HCT116 (cell line): ENCODE measurements at places on chromosomes 12 and 14. TPM values are rescaled to one million over a fixed set of nuclear protein-coding genes. Genes with fewer than 3 reads are reported as not detected.

GYS2 gene
- not detected for total RNA-seq

MAPKAPK5 gene
- 57.9 TPM for total RNA-seq

POTEG gene
- not detected for total RNA-seq

CLEC4A gene
- total RNA-seq, result 0.69 TPM

DNA sequence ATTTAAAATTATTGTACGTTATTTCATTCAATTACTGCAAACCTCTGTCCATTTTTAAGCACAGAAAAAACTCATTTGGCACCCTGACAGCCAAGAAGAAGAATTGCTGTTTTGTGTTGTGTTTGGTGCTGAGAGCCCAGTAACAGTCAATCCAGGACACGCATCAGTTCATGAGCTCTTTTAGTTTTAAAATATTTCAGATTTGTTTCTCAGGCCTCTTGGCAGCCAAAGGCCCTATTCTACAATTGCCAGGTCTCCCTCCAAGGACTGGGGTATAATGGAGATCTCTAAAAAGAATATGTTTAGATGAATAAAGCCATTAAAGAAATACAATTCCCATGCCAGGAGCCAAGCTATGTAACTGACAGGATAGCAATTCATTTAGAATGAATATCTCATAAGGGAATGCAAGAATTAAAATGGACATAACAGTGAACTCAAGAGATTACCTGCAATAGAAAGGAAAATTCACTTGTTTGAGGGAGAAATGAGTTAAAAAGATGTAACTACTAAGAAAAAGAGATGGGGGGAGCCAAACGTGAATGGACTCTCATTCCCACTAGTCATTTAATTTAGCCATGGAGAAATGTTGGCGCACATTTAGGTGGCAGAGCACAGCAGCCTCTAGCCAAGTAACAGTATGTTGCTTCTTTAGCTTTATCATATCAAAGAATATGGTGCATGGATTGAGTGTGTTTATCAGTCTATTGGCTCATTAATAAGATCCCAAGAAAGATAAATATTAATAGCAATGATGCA is 140.6 kb upstream of the PELI2 start:
- H3K4me3 ChIP-seq, result no peak overlapping the region
- no peak for DNase-seq
- H3K27ac ChIP-seq, result no peak overlapping the region

GRCh38 chr14:35212471-35213142 is 79.6 kb upstream of the PSMA6 start:
- no peaks in the 10 kb centered on the region for H3K27me3 ChIP-seq
- H3K4me1 ChIP-seq, result peaks cover 23% of the 10 kb centered on the region
- DNase-seq, result no peak
- no peak overlapping the region for H3K4me3 ChIP-seq
- H3K27ac ChIP-seq, result no peak overlapping the region

GRCh38 chr12:116136340-116136739 is 141.2 kb downstream of the MED13L start:
- H3K4me1 ChIP-seq, result peaks cover 70% of the 10 kb centered on the region
- no peaks in the 10 kb centered on the region for H3K36me3 ChIP-seq
- no peak overlapping the region for H3K27ac ChIP-seq

GRCh38 chr12:5247144-5247543 is 184.8 kb upstream of the NTF3 start:
- H3K36me3 ChIP-seq, result no peaks in the 10 kb centered on the region
- no peak overlapping the region for H3K27ac ChIP-seq
- no peaks in the 10 kb centered on the region for H3K4me1 ChIP-seq
- H3K27me3 ChIP-seq, result no peaks in the 10 kb centered on the region
- no peak overlapping the region for H3K4me3 ChIP-seq
- DNase-seq, result no peak

- no peak overlapping the region for H3K4me3 ChIP-seq
- no peaks in the 10 kb centered on the region for H3K36me3 ChIP-seq
- no peak overlapping the region for H3K27ac ChIP-seq
- no peak for DNase-seq
- H3K4me1 ChIP-seq, result peaks cover 4% of the 10 kb centered on the region; the same call in 1 of the 2 replicates
Measured at GRCh38 chr12:100146252-100146651, 3.6 kb upstream of the BLTP3B start.

DNA sequence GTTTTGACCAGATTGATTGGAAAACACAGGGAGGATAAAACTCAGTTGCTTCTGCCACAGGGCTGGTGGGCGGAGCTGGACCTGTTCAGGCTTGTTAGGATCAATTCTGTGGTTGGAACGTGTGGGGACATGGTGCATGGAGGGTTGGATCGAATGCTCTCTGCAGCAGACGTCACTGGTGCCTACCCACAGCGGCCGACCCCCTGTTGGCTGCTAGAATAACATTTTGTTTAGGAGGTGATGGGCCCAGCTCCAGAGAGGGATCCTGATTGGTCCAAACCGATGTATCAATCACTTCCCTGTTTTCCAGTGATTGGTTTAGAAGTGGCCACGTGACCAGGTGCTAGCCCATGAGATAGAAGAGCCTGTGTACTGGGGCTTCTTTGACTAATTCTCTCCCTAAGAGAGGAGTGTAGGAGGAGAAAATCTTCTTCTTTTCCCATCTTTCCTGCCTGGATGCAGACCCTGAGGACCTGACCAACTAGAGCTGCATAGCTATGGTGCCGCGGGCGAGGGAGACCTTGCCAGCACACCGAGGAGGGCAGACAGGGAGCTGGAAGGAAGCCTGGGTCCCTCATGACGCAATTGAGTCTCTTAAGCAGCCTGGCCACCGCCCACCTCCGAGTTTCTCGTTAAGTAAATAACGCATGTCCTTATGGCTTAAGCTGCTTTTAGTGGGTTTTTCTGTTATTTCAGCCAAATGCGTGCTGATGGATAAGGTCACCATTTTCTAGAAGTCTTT is 163.5 kb downstream of the AACS start:
- H3K36me3 ChIP-seq, result no peaks in the 10 kb centered on the region
- no peaks in the 10 kb centered on the region for H3K4me1 ChIP-seq
- DNase-seq, result no peak
- H3K27me3 ChIP-seq, result 0 out of 2 replicates have a peak, but pooled peaks cover 2% of the 10 kb centered on the region
- no peak overlapping the region for H3K27ac ChIP-seq

- DNase-seq, result no peak
- H3K4me1 ChIP-seq, result peaks cover 24% of the 10 kb centered on the region
- H3K27me3 ChIP-seq, result no peaks in the 10 kb centered on the region
Measured at GRCh38 chr14:68701001-68701741, 91.7 kb downstream of the ZFP36L1 start.

- no peak overlapping the region for H3K27ac ChIP-seq
- no peaks in the 10 kb centered on the region for H3K27me3 ChIP-seq
- no peaks in the 10 kb centered on the region for H3K36me3 ChIP-seq
- no peak for DNase-seq
- H3K4me1 ChIP-seq, result no peaks in the 10 kb centered on the region; the same call in 1 of the 2 replicates
- H3K4me3 ChIP-seq, result no peak overlapping the region
Measured at GRCh38 chr12:107668320-107669098, 17.1 kb upstream of the PWP1 start.

DNA sequence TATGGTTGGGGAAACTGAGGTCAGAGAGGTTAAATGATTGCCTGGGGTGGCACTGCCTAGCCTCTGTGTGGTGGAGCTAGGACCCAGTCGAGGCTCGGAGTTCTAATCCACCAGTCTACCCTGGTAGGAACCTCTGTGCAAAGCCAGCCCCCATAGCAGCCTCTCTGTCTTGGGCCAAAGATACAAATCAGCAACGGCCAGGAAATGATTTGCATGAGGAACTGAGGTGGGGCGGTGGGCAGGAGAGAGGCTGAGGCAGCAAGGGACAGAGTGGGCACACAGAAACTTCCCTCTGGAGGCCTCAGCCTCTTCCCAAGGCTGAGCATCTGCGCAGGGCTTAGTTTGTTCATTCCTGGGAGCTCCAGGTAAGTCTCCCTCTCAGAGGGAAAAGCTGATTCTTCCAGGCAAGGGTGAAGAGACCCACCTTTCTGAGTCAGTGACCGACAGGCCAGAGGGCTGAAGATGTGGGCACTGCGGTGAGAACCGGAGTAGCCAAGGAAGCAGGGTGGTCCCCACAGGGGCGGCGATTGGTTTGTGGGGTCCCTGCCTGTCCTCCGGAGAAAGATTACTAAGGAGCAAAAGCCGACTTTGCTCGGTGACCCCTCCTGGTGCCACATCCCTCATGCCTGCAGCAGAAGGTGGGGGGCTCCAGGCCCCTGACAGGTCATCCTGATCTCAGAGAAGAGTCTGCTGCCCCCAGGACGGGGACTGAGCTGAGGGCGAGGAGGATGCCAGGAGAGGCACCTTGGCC is 134.6 kb downstream of the CACNA1C start:
- H3K27ac ChIP-seq, result no peak overlapping the region
- no peak for DNase-seq

DNA sequence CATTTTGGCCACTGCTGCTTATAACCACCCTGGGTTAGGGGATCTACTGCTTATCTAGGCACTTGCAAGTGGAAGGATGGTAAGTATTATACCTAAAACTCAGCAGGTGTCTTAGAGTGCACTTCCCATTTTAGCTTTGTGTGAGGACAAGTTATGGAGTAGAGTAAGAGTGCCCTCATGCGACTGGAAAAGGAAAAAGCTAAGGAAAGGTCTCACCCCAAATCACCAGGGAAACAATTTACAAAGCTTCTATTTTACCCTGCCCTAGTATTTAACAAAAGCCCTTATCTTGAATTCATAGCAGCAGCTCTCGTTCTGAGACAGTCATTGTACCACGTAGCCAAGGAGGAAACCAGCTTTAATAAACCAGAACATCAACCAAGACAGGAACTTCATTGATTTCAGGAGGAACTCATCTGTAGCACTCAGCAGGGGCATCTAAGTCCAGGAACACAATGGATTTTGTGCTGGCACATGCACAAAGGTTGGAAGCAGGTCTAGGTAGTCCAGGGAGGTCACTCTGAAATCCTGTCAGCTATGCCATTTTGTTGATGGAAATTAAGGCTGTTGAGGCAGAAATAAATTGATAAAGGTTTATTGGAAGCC is 2.9 kb downstream of the RDH12 start:
- H3K4me3 ChIP-seq, result no peak overlapping the region
- no peak overlapping the region for H3K27ac ChIP-seq
- no peaks in the 10 kb centered on the region for H3K36me3 ChIP-seq
- DNase-seq, result peak; percentile 72

- no peaks in the 10 kb centered on the region for H3K27me3 ChIP-seq
- H3K4me1 ChIP-seq, result no peaks in the 10 kb centered on the region
- H3K36me3 ChIP-seq, result no peaks in the 10 kb centered on the region
- DNase-seq, result no peak
- no peak overlapping the region for H3K4me3 ChIP-seq
Measured at GRCh38 chr12:48366131-48366530, 15.4 kb upstream of the ZNF641 start.

GRCh38 chr12:71046215-71046614 is 111.6 kb downstream of the TSPAN8 start:
- no peaks in the 10 kb centered on the region for H3K36me3 ChIP-seq
- 0 out of 2 replicates have a peak, but pooled peaks cover 7% of the 10 kb centered on the region for H3K4me1 ChIP-seq
- H3K27ac ChIP-seq, result no peak overlapping the region

DNA sequence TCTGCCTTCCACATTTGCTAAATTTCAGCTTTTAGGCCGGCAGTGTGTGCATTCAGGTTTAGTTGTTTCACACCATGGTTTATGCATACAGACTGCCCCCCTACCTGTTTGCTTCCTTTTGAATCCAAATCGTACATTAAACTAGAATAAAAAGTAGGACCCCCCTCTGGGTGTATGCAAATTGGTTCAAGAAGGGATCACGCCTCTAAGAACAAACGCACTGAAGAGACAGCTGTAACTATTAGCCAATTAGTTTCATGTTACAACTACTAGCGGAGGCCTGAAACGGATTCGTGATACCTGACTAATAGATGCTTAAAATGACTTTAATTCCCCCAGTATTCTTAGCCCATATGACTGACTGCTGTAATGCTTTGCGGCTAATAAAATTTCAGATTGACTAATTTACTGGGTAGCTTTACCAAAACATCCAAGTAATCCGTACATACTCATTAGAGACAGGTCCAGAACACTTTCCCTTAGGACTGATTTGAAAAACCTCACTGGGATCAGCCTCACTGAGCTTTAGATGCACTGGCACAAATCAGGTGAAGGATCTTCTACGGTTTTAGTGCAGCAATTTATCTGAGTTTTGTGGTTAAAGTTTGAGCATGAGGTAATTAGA is 411.8 kb downstream of the NPAS3 start:
- no peak for DNase-seq
- H3K36me3 ChIP-seq, result no peaks in the 10 kb centered on the region
- H3K4me1 ChIP-seq, result no peaks in the 10 kb centered on the region
- no peak overlapping the region for H3K27ac ChIP-seq

DNA sequence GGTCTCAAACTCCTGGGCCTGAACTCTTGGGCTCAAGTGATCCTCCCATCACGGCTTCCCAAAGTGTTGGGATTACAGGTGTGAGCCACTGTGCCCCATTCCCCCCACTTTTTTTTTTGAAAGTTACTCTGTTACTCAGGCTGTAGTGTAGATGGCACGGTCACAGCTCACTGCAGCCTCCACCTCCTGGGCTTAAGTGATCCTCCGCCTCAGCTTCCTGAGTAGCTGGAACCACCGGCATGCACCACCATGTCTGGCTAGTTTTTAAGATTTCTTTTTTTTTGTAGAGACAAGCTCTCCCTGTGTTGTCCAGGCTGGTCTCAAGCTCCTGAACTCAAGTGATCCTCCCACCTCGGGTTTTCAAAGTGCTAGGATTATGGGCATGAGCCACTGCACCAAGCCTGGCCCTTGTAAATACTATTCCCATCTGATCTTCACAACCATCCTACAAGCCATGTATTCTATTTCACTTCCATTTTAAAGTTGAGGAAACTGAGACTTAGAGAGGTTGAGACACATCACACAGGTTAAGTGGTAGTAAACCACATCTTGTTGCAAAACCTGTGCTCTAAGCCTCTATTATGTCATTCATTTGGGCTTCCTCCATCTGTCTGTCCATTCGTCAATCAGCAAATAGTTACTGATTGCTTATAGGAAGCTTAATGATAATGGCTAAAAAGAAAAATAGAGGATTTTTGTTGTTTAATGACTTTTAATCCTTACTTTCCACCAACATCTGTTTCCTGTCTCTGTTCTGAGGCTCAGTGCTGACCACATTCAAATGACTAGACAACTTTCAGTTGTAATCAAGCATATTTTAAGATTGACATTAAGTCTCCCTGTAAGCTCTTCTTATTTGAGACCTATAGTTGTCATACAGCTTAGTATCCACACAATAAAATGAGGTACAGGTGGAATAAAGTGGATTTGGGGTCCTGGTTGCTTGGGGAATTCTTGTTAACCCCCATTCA is 9.2 kb downstream of the ASCL4 start:
- no peaks in the 10 kb centered on the region for H3K4me1 ChIP-seq
- H3K27ac ChIP-seq, result no peak overlapping the region
- DNase-seq, result no peak
- no peak overlapping the region for H3K4me3 ChIP-seq
- no peaks in the 10 kb centered on the region for H3K27me3 ChIP-seq
- no peaks in the 10 kb centered on the region for H3K36me3 ChIP-seq

- peaks cover 15% of the 10 kb centered on the region; the same call in 1 of the 2 replicates for H3K27me3 ChIP-seq
- H3K36me3 ChIP-seq, result no peaks in the 10 kb centered on the region
- peaks cover 7% of the 10 kb centered on the region for H3K4me1 ChIP-seq
- no peak overlapping the region for H3K4me3 ChIP-seq
- H3K27ac ChIP-seq, result no peak overlapping the region
Measured at GRCh38 chr14:70283156-70283555, 76.3 kb downstream of the COX16 start.
